ENCODE measurements at places on chromosomes 6 and 20. TPM values are rescaled to one million over a fixed set of nuclear protein-coding genes. Genes with fewer than 3 reads are reported as not detected.

Gene CTCFL
- total RNA-seq: not detected

Gene ARMH2
- not detected for total RNA-seq

Gene TP53TG5
- not detected for total RNA-seq

Gene ERVFRD-1
- total RNA-seq: not detected

Gene OGFR
- 46.6 TPM for total RNA-seq

GRCh38 chr6:44462335-44462734 is 74.8 kb downstream of the CDC5L start:
- no peak for DNase-seq
- H3K4me3 ChIP-seq: no peak overlapping the region
- H3K27me3 ChIP-seq: no peaks in the 10 kb centered on the region
- H3K36me3 ChIP-seq: no peaks in the 10 kb centered on the region

GRCh38 chr6:1619098-1619672 is 9.5 kb downstream of the FOXC1 start:
- H3K27me3 ChIP-seq: no peaks in the 10 kb centered on the region
- H3K27ac ChIP-seq: no peak overlapping the region
- no peak for DNase-seq
- H3K4me3 ChIP-seq: no peak overlapping the region

- no peaks in the 10 kb centered on the region for H3K36me3 ChIP-seq
- 0 out of 2 replicates have a peak, but pooled peaks cover 3% of the 10 kb centered on the region for H3K27me3 ChIP-seq
- no peak overlapping the region for H3K4me3 ChIP-seq
- DNase-seq: no peak
- H3K27ac ChIP-seq: no peak overlapping the region
These were observed 35.1 kb upstream of the ANKEF1 start for GRCh38 chr20:9999645-10000044.

DNA sequence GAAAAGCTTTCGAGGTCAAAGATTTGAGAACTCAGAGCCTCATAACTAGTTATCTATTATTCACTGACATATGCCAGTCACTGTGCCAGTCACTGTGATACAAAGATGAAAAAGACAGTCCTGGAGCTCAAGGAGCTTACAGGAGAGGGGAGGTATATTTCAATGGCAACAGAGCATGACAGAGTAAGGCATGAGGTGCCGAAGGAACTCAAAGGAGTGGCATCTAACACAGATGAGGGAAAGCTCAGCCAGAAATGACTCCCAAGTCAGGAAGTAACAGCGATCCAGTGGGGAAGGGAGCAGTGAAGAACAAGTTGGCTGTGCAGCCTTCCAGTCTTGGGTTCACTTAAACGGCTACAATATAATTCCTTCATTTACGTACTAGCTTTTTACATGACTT is 46.6 kb downstream of the DTNBP1 start:
- peaks cover 3% of the 10 kb centered on the region for H3K36me3 ChIP-seq
- H3K4me3 ChIP-seq: no peak overlapping the region
- no peak for DNase-seq
- no peaks in the 10 kb centered on the region for H3K27me3 ChIP-seq
- H3K27ac ChIP-seq: no peak overlapping the region

DNA sequence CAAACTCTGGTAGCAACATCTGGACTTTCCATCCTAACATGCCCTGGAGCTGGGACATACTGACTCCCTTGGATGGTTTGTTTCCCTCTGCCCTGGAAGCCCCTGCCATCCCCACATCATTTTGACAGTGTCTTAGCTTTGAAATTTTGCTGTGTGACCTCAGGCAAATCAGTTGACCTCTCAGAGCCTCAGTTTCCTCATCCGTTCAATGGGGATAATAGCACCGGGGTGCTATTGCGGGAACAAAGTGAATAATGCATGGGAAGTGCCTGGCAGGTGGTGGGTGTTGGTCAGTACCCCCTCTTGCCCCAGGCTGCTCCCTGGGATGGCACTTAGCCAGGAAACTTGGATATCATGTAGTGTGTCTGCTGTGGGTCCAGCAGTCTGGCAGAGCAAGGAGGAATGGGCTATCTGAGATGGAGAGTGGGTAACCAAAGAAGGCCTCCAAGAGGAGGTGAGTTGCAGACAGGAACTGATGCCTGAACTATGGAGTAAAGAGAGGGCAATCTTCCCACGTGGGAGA is 88.6 kb downstream of the MRPL14 start:
- H3K4me1 ChIP-seq: peaks cover 42% of the 10 kb centered on the region
- no peak for DNase-seq
- no peaks in the 10 kb centered on the region for H3K36me3 ChIP-seq
- H3K27ac ChIP-seq: no peak overlapping the region
- H3K27me3 ChIP-seq: no peaks in the 10 kb centered on the region

DNA sequence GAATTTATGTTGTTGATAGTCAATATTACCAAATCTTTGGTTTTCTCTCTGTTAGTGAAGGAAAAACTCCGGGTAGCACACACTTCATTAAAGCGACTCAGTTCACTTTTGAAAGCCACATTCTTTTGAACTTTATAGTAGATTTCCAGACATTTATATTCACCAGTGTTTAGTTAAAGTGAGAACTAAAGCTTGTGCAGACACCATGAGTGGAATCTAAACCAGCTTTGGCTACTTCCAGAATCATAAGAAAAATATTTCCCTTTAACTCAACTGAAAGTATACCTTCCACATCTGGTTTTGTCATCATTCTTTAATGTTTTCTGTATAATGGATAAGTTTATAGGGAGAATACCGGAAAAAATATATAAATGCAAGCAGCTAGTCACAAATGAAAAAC is 92.1 kb upstream of the COL21A1 start:
- H3K36me3 ChIP-seq: no peaks in the 10 kb centered on the region
- H3K4me3 ChIP-seq: no peak overlapping the region
- H3K27ac ChIP-seq: no peak overlapping the region
- DNase-seq: no peak

- no peaks in the 10 kb centered on the region for H3K4me1 ChIP-seq
- no peaks in the 10 kb centered on the region for H3K36me3 ChIP-seq
- H3K27me3 ChIP-seq: no peaks in the 10 kb centered on the region
- H3K4me3 ChIP-seq: no peak overlapping the region
These were observed 11.3 kb downstream of the ZHX3 start for GRCh38 chr20:41306061-41306727.

DNA sequence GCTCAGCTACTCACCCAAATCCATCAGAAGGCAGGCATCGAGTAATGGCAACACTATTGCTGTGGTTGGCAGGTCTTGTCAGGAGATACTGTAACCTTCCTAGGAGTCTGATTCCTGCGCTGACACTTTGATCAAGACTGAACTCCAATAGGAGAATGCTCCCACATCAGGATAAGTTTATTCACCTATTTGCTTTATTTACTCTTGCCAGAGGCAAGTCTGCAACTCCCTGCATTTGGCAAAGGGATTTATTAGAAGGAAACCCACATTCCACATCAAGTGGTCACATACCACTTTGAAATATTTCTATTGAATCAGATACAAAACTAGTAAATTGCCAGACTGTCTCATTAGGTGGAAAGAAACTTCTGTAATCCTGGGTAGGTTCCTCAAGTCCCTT is 43.5 kb downstream of the ZFAND3 start:
- no peaks in the 10 kb centered on the region for H3K4me1 ChIP-seq
- no peaks in the 10 kb centered on the region for H3K27me3 ChIP-seq
- no peak for DNase-seq
- H3K36me3 ChIP-seq: no peaks in the 10 kb centered on the region

DNA sequence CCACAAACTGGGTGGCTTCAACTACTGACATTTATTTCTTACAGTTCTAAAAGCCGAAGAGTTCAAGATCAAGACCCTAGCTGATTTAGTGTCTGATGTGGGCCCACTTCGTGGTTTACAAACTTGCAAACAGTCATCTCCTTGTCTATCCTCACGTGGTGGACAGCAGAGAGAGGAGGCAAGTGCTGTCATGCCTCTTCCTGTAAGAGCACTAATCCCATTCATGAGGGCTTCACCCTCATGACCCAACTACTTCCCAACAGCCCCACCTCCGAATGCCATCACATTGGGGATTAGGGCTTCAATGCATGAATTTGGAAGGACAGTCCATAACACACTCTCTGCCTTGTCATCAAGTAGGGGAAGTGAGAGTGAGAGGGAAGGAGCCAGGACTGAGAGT is 15.6 kb upstream of the ISM1 start:
- H3K4me1 ChIP-seq: no peaks in the 10 kb centered on the region
- H3K36me3 ChIP-seq: no peaks in the 10 kb centered on the region
- H3K4me3 ChIP-seq: no peak overlapping the region
- H3K27ac ChIP-seq: no peak overlapping the region
- no peaks in the 10 kb centered on the region for H3K27me3 ChIP-seq

- no peaks in the 10 kb centered on the region for H3K4me1 ChIP-seq
- H3K36me3 ChIP-seq: no peaks in the 10 kb centered on the region
- no peak overlapping the region for H3K27ac ChIP-seq
- H3K27me3 ChIP-seq: peaks cover 7% of the 10 kb centered on the region
- H3K4me3 ChIP-seq: no peak overlapping the region
These were observed 37.4 kb upstream of the KCNB1 start for GRCh38 chr20:49519777-49520359.

DNA sequence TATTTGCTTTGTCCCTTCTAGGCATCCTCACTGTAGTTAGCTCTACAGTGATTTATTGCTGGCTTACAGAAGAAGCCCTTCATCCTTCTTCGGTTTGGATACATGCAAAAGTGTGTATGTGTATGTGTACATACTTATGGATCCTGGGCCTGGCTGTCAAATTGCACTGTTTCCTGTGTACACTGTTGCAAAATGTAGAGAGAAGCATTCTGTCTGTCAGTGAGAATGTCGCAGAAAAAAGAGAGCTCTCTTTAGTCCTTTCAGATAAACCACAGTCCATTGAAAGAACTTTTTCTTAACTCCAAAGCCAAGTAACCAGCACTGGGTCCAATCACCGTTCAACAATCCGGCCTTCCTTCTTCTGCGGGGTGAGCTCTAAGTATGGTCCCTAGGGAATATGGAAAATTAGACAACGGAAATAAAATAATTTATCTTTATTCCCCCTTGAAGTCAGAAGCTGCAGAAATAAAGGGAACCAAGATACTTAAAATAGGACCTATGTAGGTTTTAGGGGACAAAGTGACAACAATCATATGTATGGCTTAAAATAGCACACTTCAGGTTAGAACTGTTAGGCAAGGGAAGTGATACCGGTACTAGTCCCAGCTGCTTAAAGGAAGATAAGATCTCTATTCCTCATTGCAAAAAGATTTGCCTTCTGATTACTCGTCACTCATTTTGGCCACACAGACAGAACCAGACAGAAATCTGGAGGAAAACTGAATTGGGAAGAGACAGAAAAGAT is 107.0 kb downstream of the CD83 start:
- DNase-seq: no peak
- H3K36me3 ChIP-seq: no peaks in the 10 kb centered on the region
- no peaks in the 10 kb centered on the region for H3K27me3 ChIP-seq
- no peak overlapping the region for H3K4me3 ChIP-seq
- H3K4me1 ChIP-seq: no peaks in the 10 kb centered on the region

DNA sequence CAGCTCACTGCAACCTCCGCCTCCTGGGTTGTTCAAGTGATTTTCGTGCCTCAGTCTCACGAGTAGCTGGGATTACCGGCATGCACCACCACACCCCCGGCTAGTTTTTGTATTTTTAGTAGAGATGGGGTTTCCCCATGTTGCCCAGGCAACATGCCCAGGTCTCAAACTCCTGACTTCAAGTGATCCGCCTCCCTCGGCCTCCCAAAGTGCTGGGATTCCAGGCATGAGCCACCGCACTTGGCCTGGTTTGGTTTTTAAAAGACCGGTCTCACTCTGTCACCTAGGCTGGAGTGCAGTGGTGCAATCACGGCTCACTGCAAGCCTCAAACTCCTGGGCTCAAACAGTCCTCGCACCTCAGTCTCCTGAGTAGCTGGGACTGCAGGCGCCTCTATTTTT is 40.1 kb downstream of the VSTM2L start:
- no peaks in the 10 kb centered on the region for H3K36me3 ChIP-seq
- no peak overlapping the region for H3K27ac ChIP-seq
- H3K27me3 ChIP-seq: no peaks in the 10 kb centered on the region
- no peak for DNase-seq

DNA sequence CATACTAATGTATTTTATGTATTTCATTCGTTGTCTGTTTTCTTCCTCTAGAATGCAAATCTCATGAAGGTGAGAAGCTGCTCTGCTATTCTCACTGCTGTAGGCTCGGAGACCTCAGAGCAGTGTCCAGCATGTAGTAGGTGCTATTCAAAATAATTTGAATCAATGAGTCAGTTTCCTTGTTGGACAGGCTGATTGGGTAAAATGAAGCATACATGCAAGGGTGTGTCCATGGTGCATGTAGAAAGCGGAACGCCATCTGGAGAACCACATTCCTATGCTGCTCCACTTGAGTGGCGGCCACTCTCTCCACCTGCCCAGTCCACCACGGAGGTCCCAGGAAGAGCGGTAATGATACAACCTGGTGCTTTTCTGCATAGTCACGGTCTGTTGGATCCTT is 412.1 kb downstream of the QKI start:
- peaks cover 5% of the 10 kb centered on the region for H3K4me1 ChIP-seq
- no peaks in the 10 kb centered on the region for H3K27me3 ChIP-seq

DNA sequence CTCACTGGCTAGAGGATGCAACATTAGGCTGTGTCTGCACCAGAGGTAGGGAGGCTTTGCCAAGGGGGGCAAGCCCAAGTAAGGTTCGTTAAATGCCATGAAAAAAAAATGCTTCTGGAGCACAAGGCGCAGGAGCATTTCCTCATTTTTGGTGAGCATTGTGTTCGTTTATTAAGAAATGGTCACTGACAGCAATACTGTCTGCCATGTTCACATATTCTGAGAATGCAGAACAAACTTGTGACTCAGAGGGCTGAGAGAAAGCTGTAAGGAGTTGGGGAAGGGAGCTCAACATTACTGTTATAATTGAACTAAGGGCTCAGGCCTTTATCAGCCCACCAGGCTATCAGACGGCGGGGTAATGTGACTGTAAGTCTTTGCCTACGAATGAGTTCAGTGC is 465.4 kb upstream of the BTBD3 start:
- no peak overlapping the region for H3K27ac ChIP-seq
- H3K36me3 ChIP-seq: no peaks in the 10 kb centered on the region
- no peak for DNase-seq
- H3K4me3 ChIP-seq: no peak overlapping the region
- H3K4me1 ChIP-seq: peaks cover 22% of the 10 kb centered on the region

- H3K27me3 ChIP-seq: no peaks in the 10 kb centered on the region
- 0 out of 2 replicates have a peak, but pooled peaks cover 4% of the 10 kb centered on the region for H3K4me1 ChIP-seq
- H3K36me3 ChIP-seq: no peaks in the 10 kb centered on the region
- H3K4me3 ChIP-seq: no peak overlapping the region
These were observed 137.0 kb upstream of the HEY2 start for GRCh38 chr6:125612345-125612846.

- no peaks in the 10 kb centered on the region for H3K4me1 ChIP-seq
- no peaks in the 10 kb centered on the region for H3K27me3 ChIP-seq
- no peak overlapping the region for H3K4me3 ChIP-seq
- no peak overlapping the region for H3K27ac ChIP-seq
These were observed 1073.0 kb upstream of the MAP3K7 start for GRCh38 chr6:91659891-91660290.

DNA sequence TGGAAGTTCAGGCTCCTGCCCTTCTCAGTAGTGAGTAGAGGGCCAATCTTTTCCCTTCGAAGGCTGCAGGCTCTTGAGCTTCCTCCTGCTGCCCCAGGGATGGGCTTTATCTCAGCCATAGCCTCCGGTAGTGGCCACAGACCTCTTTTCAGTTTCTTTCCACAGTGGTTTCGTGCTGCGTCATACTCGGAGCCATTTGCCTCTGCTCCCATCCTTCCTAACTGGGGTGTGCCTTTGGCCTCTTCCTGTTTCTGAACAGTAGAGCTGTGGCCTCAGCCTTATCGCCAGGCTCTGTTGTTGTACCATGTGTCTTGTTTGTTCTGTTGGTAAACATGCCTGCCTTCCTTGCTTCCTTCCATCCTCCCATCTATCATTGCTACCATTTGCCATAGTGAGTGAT is 54.1 kb downstream of the TULP4 start:
- H3K27ac ChIP-seq: no peak overlapping the region
- H3K27me3 ChIP-seq: no peaks in the 10 kb centered on the region
- H3K4me1 ChIP-seq: no peaks in the 10 kb centered on the region
- H3K4me3 ChIP-seq: no peak overlapping the region

Data from SJCRH30 (cell line).